ENCODE measurements at places on chromosomes 2 and 18.

DNA sequence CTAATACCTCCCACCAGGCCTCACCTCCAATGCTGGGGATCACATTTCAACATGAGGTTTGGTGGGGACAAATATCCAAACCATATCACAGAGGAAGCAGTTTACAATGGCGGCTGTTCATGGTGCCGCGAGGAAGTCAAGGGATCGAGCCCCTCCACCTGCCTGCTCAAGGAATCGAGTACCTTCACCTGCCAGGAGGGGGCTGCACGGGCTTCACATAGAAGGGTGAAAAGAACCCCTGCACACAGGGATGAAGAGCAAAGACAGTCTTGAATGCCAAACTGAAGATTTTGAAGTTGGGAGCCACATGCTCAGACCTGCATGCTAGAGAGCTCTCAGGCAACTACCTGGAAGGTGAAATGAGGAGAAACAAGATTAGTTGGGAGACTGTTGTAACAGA lies 110.3 kb downstream of the KCNF1 start:
- no peak for DNase-seq

DNA sequence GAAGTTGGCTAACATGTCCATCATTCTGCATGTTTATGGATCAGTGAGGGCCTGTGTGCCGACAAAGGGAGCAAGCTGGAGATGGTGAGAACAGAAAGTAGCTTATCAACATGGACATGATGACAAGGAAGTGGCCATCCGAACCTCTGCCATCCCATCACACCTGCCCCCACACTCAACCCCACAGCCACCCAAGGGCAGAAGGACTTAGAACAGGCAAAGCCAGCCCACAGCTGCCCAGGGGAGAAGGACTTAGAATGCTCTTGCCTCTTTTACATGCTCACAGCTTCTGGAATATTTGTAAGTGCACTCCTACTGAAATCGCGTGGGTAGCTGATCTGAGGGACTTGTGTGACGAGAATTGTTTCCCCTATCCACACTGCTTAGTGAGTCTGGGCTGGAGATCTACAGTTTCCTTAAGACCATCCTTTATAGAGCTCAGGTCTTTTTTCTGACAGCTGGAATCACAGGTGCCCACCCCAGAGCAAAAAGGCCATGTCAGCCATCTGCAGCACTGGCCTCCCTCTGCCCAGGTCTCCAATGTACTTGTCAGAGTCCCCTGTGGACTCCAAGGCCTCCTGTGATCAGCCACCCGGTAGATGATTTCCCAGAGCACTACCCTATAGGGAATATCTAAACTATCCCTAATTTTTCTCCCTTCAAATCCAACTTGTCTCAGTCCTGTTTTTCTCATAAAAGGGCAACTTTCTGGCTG lies 154.1 kb downstream of the SMAD7 start:
- no peak for DNase-seq

DNA sequence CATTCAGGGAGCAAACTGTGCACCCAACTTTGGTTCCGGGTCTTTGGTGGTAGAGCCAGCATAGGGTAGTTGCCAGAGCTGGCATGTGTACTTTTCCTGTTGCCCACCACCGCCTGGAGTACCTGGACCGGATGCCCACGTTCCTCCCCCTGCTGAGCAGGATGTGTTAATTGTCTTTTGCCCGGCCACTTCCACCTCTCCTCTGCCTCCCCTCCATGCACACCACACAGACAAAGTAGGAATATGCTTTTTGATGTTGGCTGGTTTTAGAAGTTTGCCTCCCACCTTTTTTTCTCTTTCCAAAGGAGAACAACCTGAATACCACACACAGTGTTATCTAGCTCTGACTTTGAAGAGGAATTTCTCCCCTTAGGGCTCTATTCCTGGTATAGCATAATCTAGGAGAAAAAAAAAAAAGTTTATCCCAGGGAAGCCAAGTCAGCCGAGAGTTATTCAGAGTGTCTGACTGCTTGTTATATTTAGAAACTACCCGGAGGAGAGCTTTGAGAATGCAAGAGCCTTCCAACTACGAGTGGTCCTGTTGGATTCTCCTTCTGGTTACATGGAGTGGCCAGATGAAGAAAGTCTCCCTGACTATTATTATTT lies 111.9 kb downstream of the SETBP1 start:
- DNase-seq = no peak

GRCh38 chr2:65450393-65450792 lies 18.0 kb upstream of the SPRED2 start:
- no peak for DNase-seq

GRCh38 chr2:127844973-127845372 lies 13.0 kb downstream of the POLR2D start:
- DNase-seq = no peak

GRCh38 chr2:217412721-217413120 lies 552.9 kb upstream of the TNP1 start:
- DNase-seq = no peak

GRCh38 chr18:36249392-36249791 lies 48.1 kb upstream of the FHOD3 start:
- no peak for DNase-seq
